A549 (cell line): ENCODE measurements at places on chromosomes 13 and 19. TPM values are rescaled to one million over a fixed set of nuclear protein-coding genes. Genes with fewer than 3 reads are reported as not detected.

CD177 gene
- polyA plus RNA-seq, result 0.05 to 0.09 TPM in 2 of 3 replicates, not detected in the other

DNA sequence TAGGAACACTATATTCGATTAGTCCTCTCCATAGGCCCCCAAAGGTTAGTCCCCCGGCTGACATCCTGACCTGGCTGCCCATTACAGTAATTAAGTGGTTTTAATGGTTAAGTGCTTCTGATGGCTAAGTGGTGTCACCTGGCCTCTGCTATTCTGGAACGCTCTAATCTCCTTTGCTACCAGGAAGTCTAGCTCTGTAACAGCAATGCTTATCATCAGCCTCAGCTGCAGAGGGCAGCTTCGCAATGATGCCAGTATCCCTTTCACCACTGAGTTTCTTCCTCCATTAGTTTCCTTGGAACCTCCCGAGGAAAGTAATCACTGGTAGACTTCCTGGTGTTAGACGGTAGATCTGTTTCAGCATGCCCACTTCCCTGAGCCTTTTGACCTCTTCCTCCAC, 8.6 kb upstream of the RNF6 start:
- DNase-seq, result no peak

IL12RB1 gene
- polyA plus RNA-seq, result not detected in 3 replicates

DNA sequence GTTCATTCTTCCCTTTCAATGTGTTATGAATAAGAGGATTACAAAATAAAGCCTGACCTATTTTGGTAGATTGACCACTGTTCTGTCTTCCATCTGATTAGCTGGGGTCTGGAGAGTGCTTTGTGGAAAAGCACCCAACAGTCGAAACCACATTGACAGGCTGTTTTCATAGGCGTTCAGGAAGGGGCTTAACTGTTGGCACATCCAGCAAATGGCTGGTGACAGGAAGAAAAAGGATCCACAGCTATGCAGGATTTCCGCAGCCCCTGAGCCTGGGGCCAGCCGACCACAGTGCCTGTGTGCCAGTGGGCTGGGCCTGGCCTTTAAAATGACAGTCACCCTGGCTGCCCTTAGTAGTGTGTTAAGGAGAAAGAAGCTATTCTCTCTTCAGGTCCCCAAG, 113.3 kb downstream of the SIPA1L3 start:
- no peak for DNase-seq

MIER2 gene
- 9.3 to 11.5 TPM (median 11.2 TPM) in 3 replicates for polyA plus RNA-seq

GRCh38 chr19:1087813-1088415, 7.3 kb downstream of the POLR2E start:
- DNase-seq, result no peak

- no peak for DNase-seq
Measured at GRCh38 chr13:94556041-94556440, 39.9 kb downstream of the TGDS start.

KLF1 gene
- not detected in 3 replicates for polyA plus RNA-seq

DNA sequence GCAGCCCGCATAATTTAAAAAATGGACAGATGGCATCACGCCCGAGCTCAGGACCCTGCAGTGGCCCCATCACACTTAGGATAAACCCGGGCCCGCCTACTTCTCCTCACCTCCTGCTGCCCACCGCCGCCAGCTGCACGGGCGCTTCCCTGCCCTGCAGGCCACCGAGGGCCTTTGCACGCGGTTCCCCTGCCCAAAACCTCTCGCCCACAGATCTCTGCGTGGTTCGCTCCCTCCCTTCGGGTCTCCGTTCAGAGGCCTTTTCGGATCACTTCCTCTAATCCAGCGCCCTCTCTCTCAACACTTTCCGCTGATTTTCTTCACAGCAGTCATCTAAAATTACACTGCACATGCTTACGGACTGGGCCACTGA, 1.8 kb downstream of the SHISA7 start:
- no peak for DNase-seq
